T-helper 17 cell (primary cell): ENCODE measurements at places on chromosomes 2 and 18. TPM values are rescaled to one million over a fixed set of nuclear protein-coding genes. Genes with fewer than 3 reads are reported as not detected.

DNA sequence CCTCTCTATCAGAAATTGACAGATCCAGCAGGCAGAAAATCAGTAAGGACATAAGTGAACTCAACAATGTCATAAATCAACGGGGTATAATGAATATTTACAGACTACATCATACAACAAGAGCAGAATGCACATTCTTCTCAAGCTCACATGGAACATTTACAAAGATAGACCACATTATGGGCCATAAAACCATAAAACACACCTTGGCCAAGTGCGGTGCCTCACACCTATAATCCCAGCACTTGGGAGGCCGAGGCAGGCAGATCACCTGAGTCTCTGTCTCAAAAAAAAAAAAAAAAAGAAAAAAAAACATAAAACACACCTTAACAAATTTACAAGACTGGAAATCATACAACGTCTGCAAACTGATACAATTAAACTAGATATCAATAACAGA lies 36.7 kb downstream of the FBXO15 start:
- DNase-seq, result no peak

- DNase-seq, result no peak
Measured at GRCh38 chr2:10775831-10776230, 36.8 kb downstream of the PDIA6 start.

- no peak for DNase-seq
Measured at GRCh38 chr2:233460726-233461441, 105.7 kb downstream of the USP40 start.

GRCh38 chr2:240374085-240374907 lies 61.2 kb upstream of the GPC1 start:
- no peak for DNase-seq

GRCh38 chr2:26932974-26933373 lies 37.5 kb upstream of the MAPRE3 start:
- no peak for DNase-seq

GRCh38 chr2:206064077-206064476 lies 21.9 kb downstream of the INO80D start:
- no peak for DNase-seq

DNA sequence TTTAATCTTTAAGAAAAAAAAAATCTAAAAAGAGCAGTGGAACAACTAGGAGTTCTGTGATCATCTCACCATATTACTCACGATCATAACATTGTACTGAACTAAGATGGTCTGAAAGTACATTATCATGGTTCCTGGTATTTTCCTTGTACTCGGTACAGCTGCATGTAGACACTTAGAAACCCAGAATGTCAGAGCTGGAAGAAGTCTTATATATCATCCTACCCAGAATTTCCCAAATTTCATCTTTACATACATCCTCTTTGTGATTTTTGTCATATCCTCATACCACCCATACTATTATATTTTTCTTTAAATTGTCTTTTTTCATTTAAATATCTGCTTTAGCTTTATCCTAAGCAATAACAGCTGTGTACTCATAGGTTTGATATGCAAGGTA lies 12.4 kb upstream of the ST3GAL5 start:
- no peak for DNase-seq

DNA sequence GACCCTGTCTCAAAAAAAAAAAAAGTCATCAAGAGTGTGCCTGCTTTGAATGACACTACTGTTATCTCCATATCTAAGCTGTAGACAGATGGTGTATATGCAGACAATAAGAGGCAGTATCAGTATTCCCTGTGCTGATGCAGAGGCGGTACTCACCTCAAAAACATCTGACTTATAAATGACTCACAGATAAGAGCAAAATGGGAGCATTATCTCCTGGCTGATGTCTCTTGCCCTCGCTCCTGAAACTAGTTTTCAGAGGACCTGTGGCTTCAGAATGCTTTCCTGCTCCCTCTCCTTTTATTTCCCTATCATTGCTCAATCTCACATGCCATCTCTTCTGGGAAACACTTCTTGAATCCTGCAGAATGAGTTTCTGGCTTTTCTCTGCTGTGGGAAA lies 289.6 kb downstream of the PTPRM start:
- DNase-seq, result no peak

- no peak for DNase-seq
Measured at GRCh38 chr2:129191530-129191929, 787.9 kb upstream of the RAB6C start.

- no peak for DNase-seq
Measured at GRCh38 chr2:239715202-239715601, 309.9 kb downstream of the NDUFA10 start.

- DNase-seq, result peak; percentile 67
Measured at GRCh38 chr2:172461591-172462372, 34.4 kb downstream of the ITGA6 start.

DNA sequence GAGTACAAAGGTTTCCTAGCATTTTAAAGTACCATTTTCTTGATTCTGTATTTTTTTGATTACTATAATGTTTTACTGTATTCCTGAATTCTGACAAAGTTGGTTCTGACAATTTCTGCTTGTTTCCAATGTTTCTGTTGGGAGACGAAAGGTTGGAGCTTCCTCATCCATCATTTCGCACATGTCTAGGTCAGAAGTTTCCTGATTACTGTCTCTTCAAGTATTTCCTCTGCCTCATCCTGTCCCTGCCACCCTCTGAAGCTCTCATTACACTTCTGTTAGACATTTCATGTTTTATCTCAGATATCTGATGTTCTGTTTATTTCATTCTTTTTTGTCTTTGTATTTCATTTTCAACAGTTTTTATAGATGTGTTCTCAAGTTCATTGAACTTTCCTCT lies 895.8 kb downstream of the TSN start:
- DNase-seq, result no peak

- no peak for DNase-seq
Measured at GRCh38 chr2:223538920-223539440, 63.2 kb downstream of the SCG2 start.

GRCh38 chr18:3269241-3269913 lies 7.4 kb downstream of the MYL12B start:
- no peak for DNase-seq

GRCh38 chr2:235366807-235367206 lies 127.0 kb upstream of the AGAP1 start:
- no peak for DNase-seq

DNA sequence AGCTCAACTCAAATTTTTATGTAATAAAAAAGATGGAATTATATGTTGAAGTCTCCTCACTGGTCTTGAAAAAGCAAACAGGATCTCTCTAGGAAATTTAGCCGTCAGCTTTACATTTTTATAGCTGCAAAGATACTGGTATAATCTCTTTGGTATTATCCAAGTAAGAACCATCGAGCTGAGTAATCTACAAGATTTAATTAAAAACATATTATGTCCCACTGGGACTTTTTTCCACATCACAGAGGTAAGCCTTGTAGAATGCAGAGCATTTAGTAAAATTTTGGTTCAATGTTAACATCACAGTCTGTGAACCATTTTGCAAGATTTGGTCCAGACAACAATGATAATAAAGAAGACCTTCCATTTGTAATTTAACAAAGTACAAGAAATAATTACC lies 162.6 kb upstream of the SLC39A10 start:
- DNase-seq, result no peak

- no peak for DNase-seq
Measured at GRCh38 chr2:180449171-180449915, 442.2 kb upstream of the CWC22 start.

DNA sequence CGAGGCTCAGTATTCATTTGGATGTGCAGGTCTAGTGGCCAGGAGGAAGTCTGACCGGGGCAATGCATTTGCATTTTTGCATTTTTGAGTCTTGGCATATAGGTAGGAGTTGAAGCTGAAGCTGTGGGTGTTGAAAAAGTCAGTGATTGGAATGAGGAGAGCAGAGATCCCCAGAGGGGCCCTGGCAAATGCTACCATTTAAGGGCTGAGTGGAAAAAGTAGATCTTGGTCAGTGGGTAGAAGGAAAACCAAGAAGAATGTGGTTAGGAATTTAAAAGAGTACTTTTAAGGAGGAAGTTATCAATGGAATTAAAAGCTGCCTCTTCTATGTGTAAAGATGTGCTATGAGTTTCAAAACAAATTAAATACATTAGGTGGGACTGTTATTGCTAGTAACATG lies 143.0 kb downstream of the ZEB2 start:
- DNase-seq, result no peak

- DNase-seq, result no peak
Measured at GRCh38 chr18:4639628-4640310, 184.7 kb upstream of the DLGAP1 start.

DNA sequence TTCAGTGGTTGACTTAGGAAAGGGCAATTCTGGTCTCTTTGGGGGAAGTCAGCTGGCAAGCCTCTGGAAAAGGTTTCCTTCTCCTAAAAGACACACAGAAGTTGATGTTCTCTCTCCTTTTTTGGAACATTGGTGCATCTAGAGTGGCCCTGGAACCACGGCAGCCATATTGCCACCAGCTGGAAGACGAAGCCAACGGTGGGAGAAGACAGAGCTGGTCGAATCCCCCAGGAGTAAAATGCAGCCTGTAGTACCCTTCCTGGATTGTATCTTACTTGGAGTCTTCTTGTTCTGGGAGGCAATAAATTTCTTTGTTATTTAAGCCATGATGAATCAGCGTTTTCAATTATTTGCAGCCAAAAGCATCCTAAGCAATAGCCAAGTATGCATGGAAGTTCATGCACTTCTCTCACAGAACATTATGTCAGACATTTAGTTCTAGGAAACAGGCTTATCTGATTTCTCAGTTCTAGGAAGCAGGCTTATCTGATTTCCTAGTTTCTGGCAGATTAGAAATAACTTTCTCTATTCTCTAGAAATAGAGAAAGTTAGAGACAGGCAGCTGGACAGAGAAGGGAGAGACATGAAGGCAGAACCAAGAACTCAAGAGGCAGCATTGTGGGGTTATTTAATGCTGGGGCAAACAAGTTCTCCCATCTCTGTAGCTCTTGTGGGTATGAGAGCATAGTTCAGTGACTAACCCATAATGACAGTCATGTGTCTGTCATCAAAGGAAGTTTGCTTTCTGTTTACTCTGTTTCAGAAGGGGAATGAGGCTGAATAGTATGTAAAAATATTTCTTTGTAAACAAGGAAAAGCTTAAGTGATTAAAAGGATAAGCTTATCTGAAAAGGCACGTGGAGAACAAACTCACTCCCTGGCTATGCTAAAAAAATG lies 40.5 kb upstream of the NABP1 start:
- no peak for DNase-seq

DNA sequence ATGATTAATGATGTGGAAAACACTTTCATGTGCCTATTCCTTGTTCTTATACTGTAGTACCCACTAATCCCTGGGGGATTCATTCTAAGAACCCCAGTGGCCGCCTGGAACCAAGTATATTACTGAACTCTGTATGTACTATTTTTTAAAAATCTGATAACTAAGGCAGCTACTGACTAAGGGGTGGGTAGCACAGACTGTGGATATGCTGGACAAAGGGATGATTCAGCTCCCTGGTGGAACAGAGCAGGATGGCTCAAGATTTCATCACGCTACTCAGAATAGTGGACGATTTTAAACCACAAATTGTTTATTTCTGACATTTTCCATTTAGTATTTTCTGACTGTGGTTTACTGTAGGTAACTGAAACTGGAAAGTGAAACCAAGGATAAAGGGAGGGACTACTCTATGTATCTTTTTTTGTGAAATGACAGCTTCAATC lies 41.8 kb upstream of the CDC42EP3 start:
- no peak for DNase-seq

- DNase-seq, result no peak
Measured at GRCh38 chr18:8673256-8674209, 31.8 kb upstream of the MTCL1 start.

GRCh38 chr2:184047536-184047935 lies 550.8 kb upstream of the ZNF804A start:
- no peak for DNase-seq

GRCh38 chr2:187853381-187853791 lies 299.2 kb upstream of the TFPI start:
- no peak for DNase-seq

DNA sequence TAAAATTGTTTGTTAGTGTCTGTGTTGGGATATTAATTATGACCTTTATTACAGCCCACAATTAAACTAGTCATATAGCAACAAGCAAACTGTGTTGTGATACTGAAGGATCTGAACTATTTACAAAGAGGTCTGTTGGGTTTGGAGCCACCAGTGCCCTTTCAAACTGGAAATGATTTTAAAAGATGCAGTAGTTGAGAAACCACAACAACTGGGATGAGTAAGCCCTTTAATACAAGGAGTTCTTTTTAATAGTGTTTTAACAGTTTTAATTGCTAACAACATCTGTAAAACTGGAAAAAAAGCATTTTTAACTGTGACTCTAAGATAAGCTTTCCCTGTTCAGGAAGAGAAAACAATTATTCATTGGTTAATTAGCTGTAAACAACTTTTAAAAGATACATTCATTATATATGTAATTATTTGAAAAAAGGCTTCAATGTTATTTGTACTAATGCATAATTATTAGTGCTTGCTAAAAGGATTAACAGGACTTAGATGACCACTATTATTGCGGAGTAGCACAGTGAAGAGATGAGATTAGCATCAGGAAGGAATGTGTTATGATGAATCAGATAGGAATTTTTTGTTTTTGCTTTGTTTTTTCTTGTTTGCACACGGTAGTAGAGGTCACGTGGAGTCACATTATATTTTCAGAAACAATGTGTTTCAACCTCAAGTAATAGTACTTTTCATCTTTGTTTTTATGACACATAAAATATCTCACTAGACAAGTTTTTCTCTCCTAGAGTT lies 392.7 kb upstream of the FANCL start:
- no peak for DNase-seq

- no peak for DNase-seq
Measured at GRCh38 chr2:38806015-38806732, 28.2 kb downstream of the GEMIN6 start.

- DNase-seq, result no peak
Measured at GRCh38 chr2:37746883-37747282, 75.4 kb upstream of the CDC42EP3 start.

GRCh38 chr18:4765401-4765800 lies 310.3 kb upstream of the DLGAP1 start:
- no peak for DNase-seq

ASB1 gene
- total RNA-seq, result 11.9 TPM

ZFAND2B gene
- total RNA-seq, result 65.3 TPM

UGT1A3 gene
- total RNA-seq, result not detected

OR6B3 gene
- not detected for total RNA-seq

MC2R gene
- total RNA-seq, result not detected

C18orf54 gene
- 0.92 TPM for total RNA-seq

IL1F10 gene
- not detected for total RNA-seq

MARCO gene
- not detected for total RNA-seq

MOGAT1 gene
- total RNA-seq, result not detected

TEKT4 gene
- total RNA-seq, result not detected

RAB17 gene
- not detected for total RNA-seq

UGT1A4 gene
- not detected for total RNA-seq

ELP2 gene
- 147 TPM for total RNA-seq

TRIM43 gene
- not detected for total RNA-seq

TUBA4B gene
- total RNA-seq, result not detected

HOXD1 gene
- not detected for total RNA-seq
